Stimulated activated CD4-positive, alpha-beta T cell treated with anti-CD3 and anti-CD28 coated beads, Interleukin-15, amount 100 ng/mL, for 1 hour (primary cell): ENCODE measurements at places on chromosomes 12 and 14.

- DNase-seq = no peak
Observed at GRCh38 chr12:28167981-28168485, 22.2 kb upstream of the CCDC91 start.

DNA sequence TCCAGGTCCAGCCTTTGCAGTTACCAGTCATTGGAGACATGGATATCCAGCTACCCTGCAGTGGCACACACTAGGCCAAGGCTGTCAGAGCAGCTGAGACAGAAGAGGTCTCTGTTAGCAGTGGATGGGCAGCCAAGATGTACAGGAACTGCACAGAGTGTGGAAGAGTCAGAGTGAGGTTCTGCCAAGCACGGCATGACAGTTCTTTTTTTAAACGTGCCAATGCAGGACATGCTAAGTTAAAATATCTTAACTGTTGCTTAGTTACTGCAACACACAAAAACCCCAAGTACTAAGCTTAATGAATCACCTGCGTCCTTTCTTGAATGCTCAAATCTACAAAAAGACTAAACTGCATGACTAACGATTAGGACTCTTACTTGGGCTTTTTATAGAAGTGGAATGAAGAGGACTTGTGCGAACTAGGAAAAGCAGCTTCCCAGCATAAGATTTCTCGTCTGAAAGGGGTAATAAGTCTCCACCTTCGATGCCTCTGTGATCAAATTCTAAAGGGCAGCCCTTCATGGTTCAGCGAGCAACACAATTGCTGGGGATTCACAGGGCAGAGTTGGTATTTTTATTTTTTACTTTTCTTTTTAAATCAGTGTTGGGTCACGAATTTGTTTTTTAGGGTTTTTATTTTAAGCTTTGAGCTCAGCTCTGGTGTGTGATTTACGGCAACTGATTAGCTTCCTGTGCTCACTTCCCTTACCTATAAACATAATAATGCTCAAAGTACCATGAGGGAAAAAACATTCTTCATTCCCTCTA lies 20.6 kb downstream of the MAPK1IP1L start:
- DNase-seq = no peak

GRCh38 chr12:116675339-116676107 lies 62.3 kb downstream of the SPRING1 start:
- no peak for DNase-seq

DNA sequence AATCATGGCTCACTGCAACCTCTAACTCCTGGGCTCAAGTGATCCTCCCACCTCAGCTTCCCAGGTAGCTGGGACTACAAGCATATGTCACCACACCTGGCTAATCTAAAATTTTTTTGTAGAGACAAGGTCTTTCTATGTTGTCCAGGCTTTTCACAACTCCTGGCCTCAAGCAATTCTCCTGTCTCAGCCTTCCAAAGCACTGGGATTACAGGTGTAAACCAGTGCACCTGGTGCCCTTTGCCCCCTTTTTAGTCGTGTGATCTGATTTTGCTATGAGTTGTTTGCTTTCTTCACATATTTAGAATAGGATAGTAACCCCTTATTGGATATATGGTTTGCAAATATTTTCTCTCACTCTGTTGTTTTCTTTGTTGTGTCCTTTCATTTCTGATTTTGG lies 1.7 kb upstream of the RAD52 start:
- DNase-seq = no peak

DNA sequence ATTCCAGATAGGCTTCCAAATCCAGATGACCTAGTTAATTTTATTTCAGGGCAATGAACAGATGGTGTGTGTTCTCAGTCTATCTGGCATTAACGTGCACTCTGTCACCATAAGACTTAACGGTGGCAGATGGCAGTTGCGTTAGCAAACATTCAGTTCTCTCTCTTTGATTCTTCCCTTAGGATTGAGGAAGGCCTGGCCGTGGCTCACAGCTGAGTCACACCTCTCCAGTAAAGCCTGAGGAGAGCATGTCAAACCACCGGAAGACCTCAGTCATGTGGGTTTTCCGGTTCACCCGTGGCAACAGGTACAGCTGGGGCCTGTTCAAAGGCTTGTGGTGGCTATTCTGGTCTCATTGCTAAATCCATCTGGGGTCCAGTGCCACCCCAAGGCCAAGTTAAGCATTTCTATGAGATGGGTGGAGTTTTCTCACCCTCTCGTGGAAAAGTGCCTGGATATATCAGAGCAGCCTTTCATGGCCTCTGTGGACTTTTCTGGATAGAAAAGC lies 545.1 kb upstream of the ATP2B1 start:
- peak; percentile 0 for DNase-seq

DNA sequence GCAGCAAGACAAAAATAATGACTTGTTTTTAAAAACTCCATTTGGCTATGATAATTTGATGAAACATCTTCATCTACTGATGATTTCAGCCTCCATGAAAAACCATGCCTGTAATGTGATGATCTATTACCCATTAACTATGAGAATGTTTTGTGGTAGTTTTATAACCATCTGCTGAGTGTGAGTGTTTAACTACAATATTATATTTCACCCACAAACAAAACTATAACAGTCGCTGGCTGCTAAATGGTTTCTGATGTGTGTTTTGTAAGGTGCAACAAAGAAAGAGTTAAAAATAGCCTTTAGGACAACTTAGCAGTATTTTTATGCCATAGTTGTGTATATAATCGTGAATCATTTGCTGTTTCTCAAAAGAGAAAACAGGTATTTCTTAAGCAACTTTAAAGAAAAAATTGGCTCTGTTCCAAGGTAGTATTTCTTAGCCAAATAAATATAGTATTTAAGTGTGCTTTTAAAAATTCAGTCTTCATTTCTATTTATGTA lies 4.9 kb downstream of the PTHLH start:
- DNase-seq = no peak

- DNase-seq = no peak
Observed at GRCh38 chr14:44404036-44404435, 103.0 kb downstream of the FSCB start.

DNA sequence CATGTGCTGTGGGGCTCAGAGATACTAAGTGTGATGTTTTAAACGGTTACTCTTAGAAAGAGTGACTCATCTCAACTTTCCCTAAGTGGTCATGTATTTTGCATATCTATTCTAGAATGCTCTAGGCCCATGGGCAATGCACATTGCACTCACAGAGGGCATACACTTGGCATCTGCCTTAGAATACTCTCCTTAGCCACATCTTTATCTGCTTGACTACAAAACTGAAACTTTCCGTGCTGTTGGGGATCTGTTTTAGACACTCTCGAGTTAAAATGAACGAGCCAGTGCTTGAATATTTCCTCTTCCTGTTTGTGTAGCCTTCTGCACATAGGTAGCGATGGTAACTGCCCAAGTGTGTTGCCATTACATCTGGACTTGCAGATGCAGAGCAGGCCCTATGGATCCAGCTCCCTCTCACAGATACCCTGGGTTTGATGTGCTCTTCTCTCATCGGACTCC lies 180.5 kb downstream of the CAND1 start:
- no peak for DNase-seq

DNA sequence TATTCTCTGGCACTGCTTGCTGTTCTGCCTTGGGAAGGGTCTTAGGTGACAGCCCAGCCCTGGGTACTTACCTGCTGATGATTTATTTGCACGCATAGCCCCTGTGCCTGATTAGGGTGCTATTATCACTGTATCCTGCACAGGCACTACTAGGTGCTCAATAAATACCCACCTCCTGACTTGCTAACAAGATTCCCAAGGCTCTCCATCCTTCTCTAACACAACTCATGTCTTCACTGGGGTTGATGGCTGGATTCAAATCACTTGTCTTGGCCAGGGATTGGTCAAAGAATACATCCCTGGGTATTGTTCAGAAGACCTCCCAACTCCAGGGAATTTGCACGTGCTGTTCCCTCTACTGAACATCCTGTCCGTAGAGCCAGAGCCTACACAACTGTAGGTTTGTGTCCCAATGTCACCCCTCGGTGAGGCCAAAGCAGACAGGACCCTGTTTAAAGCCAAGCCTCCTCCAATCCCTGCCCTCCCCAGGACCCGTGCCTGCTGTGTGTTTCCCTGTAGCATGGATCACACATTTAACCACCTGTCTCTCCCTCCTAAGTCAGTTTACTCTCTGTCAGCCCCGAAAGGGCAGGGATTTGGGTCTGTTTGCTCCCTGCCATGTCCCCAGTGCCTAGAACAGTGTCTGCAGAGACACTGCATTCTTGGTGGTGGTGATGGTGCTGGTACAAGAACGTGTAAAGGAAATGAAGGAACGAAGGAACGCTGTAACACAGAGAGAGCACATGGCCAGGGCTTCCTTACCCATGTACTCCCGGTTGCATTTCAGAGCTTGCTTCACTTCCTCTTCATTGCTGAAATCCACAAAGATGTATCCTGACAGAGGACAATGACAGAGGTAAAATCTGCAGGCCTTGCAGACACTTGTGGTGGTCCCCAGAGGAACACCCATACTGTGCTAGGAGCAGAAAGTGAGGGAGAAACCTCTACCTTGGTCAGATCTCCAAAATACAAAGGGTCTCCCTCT lies 16.5 kb downstream of the RBM19 start:
- DNase-seq = no peak

GRCh38 chr12:130644146-130644545 lies 72.0 kb downstream of the RIMBP2 start:
- DNase-seq = no peak
